ENCODE measurements at places on chromosomes 13 and 19.

GRCh38 chr13:105591277-105591676, 944.2 kb downstream of the EFNB2 start:
- no peak overlapping the region for H3K4me3 ChIP-seq
- ATAC-seq = no peak
- no peaks in the 10 kb centered on the region for H3K4me1 ChIP-seq
- no peaks in the 10 kb centered on the region for H3K36me3 ChIP-seq

GRCh38 chr19:12884926-12885748, 1.9 kb downstream of the KLF1 start:
- H3K4me3 ChIP-seq = peak overlapping the region; percentile 82
- H3K4me1 ChIP-seq = peaks cover 34% of the 10 kb centered on the region
- H3K36me3 ChIP-seq = no peaks in the 10 kb centered on the region
- no peaks in the 10 kb centered on the region for H3K27me3 ChIP-seq
- peak overlapping the region; percentile 71 for H3K27ac ChIP-seq

- H3K36me3 ChIP-seq = peaks cover 46% of the 10 kb centered on the region
- no peak overlapping the region for H3K4me3 ChIP-seq
- H3K27me3 ChIP-seq = no peaks in the 10 kb centered on the region
- peaks cover 40% of the 10 kb centered on the region for H3K4me1 ChIP-seq
Observed at GRCh38 chr19:8310342-8311055, 2.3 kb upstream of the CD320 start.

DNA sequence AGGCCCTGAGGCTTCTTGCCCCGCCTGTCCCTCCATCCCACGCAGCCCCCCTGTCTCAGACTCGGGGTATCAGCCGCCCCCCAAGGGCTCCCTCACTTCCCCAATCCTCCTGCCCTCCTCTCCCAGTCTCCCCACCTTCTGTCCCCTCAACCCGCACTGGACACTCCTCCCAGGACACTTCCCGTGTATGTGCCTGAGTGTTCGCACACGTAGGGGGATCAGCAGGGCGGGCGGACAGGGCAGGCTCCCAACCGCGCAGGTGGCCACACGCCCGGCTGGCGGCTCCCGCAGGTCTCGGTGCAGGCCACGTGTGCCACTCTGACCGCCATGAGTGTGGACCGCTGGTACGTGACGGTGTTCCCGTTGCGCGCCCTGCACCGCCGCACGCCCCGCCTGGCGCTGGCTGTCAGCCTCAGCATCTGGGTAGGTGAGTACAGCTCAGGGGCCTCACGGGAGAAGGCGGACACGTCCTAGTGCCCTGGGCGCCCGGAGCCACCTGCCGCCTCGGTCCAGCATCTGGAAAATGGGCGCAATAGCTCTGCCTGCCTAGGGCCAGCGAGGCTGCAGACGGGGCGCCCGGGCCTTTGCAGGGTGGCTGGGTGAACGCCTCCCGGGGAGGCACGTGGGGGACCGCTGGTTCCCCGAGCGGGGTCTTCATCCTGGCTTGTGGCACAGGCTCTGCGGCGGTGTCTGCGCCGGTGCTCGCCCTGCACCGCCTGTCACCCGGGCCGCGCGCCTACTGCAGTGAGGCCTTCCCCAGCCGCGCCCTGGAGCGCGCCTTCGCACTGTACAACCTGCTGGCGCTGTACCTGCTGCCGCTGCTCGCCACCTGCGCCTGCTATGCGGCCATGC, 2.3 kb downstream of the KISS1R start:
- no peaks in the 10 kb centered on the region for H3K36me3 ChIP-seq
- ATAC-seq = peak; percentile 49
- H3K27ac ChIP-seq = peak overlapping the region; percentile 69
- H3K4me1 ChIP-seq = peaks cover 45% of the 10 kb centered on the region
- H3K27me3 ChIP-seq = no peaks in the 10 kb centered on the region

DNA sequence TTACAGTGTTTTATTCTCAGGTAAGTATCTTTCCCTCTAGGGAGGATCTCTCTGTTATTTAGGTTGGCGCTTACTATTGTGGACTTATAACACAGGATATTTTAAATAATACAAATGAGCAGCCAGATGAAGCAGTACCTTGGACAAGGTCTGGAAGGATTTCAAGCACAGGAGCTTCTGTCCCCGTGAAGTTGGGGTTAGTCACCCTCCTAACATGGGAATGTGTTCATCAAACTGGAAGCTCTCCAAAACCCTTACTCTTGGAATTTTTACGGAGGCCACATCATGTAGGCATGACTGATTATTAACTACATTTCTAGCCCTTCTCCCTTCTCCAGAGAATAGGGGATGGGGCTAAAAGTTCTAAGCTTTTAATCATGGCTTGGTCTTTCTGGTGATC, 38.3 kb upstream of the SPRY2 start:
- no peaks in the 10 kb centered on the region for H3K27me3 ChIP-seq
- no peak for ATAC-seq
- H3K4me3 ChIP-seq = no peak overlapping the region
- no peaks in the 10 kb centered on the region for H3K36me3 ChIP-seq

GRCh38 chr13:111958612-111959395, 108.1 kb upstream of the SOX1 start:
- no peaks in the 10 kb centered on the region for H3K4me1 ChIP-seq
- H3K27ac ChIP-seq = no peak overlapping the region
- no peaks in the 10 kb centered on the region for H3K27me3 ChIP-seq
- H3K36me3 ChIP-seq = no peaks in the 10 kb centered on the region

DNA sequence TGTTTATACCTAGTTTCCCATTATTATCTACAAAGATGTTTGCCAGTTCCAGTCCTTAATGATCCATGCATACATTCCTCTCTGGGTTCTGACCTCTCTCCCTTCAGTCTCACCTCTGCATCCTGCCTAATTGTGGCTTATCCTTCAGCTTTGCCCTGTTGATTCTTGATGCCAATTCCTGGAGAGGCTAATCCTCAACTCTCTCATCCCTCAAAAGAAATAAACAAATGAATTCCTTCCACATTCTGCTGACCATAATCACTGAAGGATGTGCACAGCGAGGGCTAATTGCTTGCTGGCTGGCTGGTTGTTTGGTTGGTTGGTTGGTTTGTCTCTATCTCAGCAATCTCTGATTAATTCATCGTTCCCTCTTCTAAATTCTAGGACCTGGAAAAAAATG, 113.8 kb downstream of the IRS2 start:
- no peaks in the 10 kb centered on the region for H3K4me1 ChIP-seq
- no peak for ATAC-seq
- no peak overlapping the region for H3K27ac ChIP-seq
- no peaks in the 10 kb centered on the region for H3K36me3 ChIP-seq

- H3K4me1 ChIP-seq = no peaks in the 10 kb centered on the region
- no peaks in the 10 kb centered on the region for H3K27me3 ChIP-seq
- H3K36me3 ChIP-seq = peaks cover 9% of the 10 kb centered on the region
- H3K4me3 ChIP-seq = no peak overlapping the region
- no peak overlapping the region for H3K27ac ChIP-seq
Observed at GRCh38 chr19:11227195-11227886, 12.1 kb upstream of the ANGPTL8 start.

DNA sequence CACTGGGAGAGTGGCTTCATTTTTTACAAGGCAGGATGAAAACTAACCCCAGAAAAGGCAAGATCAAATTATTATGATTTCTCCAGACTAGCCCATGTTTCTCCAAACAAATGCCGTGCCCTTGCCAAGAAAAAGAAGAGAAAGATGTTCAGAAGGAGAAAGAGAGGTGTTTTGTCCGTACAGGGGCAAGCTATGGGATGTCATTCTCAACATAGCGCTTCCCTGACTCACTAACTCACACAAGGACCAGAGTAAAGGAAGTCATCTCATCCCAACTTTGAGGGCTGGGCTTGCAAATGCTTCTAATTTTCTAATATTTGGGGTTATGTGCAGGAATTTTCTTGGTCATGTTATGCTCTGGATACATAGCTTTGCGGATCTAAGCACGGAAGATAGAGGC, 224.2 kb upstream of the MAB21L1 start:
- H3K27me3 ChIP-seq = peaks cover 12% of the 10 kb centered on the region
- H3K4me1 ChIP-seq = no peaks in the 10 kb centered on the region
- no peaks in the 10 kb centered on the region for H3K36me3 ChIP-seq
- ATAC-seq = no peak

DNA sequence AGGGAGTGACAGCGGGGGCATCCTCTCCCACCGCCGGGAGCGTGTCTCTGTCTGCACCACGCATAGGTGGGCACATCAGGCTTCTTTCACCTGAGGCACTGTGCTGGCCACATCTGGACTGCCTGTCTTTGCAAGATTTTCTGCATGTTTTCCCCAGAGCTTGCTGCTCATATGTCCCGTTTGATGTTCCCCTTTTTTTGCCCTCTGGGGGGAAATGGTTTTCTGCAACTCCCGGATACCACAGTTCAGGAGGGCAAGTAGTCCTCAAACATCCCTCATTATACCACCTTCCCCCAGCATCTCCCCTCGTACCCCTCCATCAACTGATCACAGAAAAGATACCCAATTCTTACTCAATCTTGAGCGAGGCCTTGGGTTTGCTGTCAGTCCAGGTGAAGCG, 168.0 kb downstream of the PAN3 start:
- no peak overlapping the region for H3K27ac ChIP-seq
- H3K4me3 ChIP-seq = no peak overlapping the region
- no peak for ATAC-seq
- H3K4me1 ChIP-seq = peaks cover 5% of the 10 kb centered on the region
- H3K36me3 ChIP-seq = no peaks in the 10 kb centered on the region

- H3K4me3 ChIP-seq = no peak overlapping the region
- H3K27me3 ChIP-seq = no peaks in the 10 kb centered on the region
- no peak for ATAC-seq
- H3K4me1 ChIP-seq = peaks cover 22% of the 10 kb centered on the region
Observed at GRCh38 chr13:109779074-109779473, 7.3 kb downstream of the IRS2 start.

Data from stimulated activated memory B cell treated with anti-CD40 and anti-IgM and Interleukin-4, amounts not matched to agents 10 μg/mL and 1 μg/mL and 100 μg/mL, for 72 hours (primary cell).